Thoracic aorta (tissue), 2 donors: ENCODE measurements at places on chromosomes 11 and 22.

GRCh38 chr11:61488651-61489291 lies 19.8 kb upstream of the LRRC10B start:
- no peak for DNase-seq

- DNase-seq, result no peak
Observed at GRCh38 chr11:124108156-124108555, 7.1 kb upstream of the VWA5A start.

GRCh38 chr22:50298937-50299784 lies 8.3 kb downstream of the PLXNB2 start:
- no peak for DNase-seq

DNA sequence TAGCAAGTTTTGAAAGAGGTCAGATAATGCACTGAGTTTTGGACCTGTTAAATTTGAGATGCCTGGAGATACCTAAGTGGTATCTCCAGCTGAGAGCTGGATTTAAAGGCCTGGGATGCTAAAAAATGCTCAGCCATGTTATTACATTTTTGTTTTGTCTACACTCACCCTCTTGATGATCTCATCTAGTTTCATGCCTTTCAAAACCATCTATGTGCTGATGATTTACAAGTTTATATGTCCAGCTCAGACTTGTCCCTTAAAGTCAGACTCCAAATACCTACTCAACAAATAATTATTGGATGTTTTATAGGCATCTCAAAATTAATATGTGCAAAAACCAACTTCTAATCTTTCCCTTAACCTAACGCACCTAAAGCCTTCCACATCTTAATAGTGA lies 103.6 kb upstream of the OR9G4 start:
- DNase-seq, result no peak

- DNase-seq, result no peak
Observed at GRCh38 chr11:64878223-64878493, 263 bp downstream of the EHD1 start.

DNA sequence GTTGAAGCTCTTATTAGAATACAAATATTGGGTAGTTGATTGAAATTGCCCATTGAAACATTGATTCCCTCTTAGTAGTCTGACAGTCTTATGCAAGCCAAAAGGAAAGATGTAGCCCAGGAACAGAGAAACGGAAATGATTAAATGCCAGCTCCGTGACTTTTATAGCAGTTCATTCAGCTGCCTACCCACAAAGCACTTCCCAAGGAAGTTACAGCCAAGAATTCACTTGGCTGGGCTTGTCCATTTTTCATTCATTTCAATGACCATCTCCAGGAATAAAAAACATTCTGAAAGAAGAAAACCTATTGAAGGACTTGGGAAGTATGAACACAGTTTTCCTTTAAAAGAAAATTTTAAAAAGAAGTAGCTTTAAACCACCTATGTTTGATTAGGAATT lies 62.0 kb downstream of the NCAM1 start:
- no peak for DNase-seq
